Pancreas (tissue), 10 donors: ENCODE measurements at places on chromosomes 7 and 10. TPM values are rescaled to one million over a fixed set of nuclear protein-coding genes. Genes with fewer than 3 reads are reported as not detected.

Gene C10orf105
- 0.06 TPM for total RNA-seq

Gene RHOBTB1
- total RNA-seq, result 5.3 TPM

DNA sequence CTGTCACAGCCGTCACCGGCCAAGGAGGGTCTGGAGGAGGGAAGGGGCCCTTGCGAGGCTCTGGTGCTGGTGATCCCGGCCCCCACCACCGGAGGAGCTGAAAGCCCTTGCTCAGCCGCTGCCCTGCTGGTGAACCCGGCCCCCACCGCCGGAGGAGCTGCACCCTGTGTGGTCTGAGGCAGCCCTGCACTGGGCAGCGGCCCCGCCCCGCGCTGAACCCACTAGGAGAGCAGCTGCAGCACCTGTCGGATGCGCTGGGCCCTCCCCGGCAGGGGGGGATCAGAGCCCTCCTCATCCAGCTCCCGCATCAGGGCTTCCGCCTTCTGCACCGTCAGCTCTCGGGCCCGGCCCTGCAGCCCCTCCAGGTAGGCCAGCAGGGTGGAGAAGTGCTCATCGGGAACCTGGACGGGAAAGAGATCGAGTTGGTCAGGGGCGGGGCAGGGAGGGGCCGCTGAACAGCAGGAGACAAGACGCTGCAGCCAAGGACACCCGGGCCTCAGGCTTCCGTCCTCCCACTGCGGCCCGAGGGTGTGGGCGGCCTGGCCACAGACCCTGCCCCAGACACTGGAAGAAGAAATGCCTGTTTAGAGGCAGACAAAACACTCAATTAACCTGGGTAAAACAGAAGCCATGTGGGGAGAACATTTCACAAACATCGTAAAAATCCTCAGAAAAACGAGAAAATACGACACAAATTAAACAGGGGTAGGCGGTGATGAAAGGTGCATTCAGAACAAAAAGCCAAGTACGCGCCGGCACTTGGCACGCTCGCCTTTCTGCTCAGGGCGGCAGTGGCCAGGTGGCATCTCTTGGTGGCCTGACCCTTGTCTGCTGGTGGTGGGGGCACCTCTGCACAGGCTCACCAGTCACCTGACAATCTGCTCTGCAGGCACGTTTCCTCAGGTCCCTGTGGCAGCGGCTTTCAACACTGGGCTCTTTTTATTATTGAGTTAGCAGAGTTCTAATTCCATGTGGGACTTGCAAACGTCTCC lies 14.7 kb downstream of the CYP2W1 start:
- DNase-seq, result peak; percentile 29

- DNase-seq, result no peak
Measured at GRCh38 chr7:82172017-82172416, 271.6 kb downstream of the CACNA2D1 start.
